Stimulated activated CD8-positive, alpha-beta memory T cell treated with anti-CD3 and anti-CD28 coated beads, Interleukin-4, amount 100 ng/mL, for 4 hours (primary cell): ENCODE measurements at places on chromosomes 3 and 15.

DNA sequence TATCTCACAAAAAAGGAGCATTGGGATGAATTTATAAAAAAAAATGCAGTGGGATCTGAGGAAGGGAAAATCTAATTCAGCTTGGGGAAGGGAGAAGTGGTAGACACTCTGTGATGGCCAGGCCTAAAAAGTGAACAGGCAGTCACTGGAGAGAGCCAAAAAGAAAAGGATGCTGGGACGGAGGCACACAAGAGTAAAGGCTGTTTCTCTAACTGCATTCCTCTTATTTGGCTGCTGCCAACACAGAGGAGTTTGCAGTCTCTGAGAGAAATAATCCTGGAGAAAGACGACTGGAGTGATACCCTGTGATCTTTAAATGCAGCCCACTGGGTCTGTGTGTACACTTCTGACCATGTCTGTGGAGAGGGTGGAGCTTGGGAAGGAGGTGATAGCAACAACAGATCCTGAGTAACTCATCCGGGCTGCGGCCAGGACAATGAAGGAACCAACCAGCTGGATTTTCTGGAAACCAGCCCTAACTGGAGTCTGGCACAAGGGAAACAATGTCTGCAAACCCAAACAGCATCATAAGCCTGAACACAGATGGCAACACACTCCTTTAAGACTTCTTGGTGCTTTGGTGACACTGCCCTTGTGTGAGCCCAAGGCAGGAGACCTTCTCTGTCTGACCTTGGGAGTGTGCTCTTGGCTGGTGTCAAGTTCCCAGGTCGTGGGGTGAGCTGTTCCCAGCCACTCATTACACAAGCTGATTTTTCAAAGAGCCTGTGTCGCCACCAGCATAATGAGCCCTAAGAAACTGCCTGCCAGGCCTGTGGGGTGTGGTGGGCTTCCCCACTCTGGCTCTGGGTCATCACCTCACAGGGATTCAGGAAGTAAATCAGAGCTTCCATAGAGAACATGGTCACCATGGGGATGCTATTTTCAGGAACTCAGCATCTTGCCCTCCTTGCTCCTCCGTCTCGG is 8.0 kb downstream of the FYCO1 start:
- no peak for DNase-seq

DNA sequence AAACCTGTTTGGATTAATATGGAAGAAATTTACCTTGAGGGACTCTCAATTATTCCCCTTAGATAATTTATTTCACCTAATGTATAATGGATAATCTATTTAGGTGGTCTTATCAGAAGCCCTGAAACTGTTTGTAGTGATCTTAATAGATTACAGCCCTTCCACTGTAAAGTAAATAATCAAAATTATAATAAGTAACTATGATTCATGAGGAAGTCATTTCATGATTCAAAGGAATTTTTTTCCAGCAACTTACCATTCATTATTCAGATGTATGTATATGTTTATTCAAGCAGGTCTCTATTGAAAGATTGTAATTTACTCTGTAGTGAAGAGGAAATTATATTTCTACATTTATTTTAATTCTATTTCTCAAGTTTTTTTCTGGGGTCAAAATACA is 250.6 kb upstream of the ROBO1 start:
- no peak for DNase-seq

- DNase-seq: no peak
These were observed 827 bp downstream of the PLCB2 start for GRCh38 chr15:40306908-40307307.

DNA sequence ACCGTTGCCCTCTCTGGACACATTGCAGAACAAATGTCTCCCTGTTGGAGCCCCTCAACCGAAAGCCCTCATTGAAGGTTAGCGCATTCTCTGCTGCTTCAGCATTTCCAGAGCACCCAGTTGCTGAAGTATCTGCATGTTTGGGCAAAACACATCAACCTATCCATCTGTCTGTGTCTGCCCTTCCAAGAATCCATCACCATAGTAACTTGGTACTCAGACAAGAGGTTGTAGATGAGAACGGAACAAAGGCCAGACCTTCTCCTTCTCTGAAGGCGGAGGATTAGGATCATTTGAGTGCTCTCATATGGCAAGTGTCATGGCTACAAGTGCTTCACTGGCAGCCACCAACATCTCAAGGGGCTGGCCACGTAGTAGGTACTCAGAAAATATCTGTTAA is 23.1 kb upstream of the RHO start:
- no peak for DNase-seq

DNA sequence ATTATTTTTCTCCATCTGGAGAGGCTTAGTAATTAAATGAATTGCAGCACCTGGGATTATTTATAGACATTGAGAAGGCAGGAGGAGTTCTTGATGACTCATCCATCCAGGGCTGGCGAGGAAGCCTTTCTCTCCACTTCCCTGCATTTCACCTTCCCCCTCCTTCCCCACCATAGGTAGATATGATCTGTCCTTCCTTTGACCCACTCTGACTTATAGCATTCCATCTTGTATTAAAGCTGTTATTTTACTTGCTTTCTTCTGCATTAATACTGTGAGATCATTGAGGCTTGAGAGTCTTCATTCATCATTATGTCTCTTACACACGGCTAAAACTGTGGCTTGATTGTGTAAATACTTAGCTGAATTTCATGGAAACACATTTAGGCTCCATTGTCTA is 288.8 kb downstream of the FEZF2 start:
- no peak for DNase-seq

GRCh38 chr15:45155739-45156138 is 25.9 kb downstream of the DUOX1 start:
- no peak for DNase-seq

GRCh38 chr3:147655236-147655635 is 246.1 kb downstream of the ZIC1 start:
- no peak for DNase-seq

GRCh38 chr3:98962951-98963350 is 61.5 kb upstream of the DCBLD2 start:
- no peak for DNase-seq

- no peak for DNase-seq
These were observed 115.7 kb upstream of the P2RY1 start for GRCh38 chr3:152719264-152719663.

DNA sequence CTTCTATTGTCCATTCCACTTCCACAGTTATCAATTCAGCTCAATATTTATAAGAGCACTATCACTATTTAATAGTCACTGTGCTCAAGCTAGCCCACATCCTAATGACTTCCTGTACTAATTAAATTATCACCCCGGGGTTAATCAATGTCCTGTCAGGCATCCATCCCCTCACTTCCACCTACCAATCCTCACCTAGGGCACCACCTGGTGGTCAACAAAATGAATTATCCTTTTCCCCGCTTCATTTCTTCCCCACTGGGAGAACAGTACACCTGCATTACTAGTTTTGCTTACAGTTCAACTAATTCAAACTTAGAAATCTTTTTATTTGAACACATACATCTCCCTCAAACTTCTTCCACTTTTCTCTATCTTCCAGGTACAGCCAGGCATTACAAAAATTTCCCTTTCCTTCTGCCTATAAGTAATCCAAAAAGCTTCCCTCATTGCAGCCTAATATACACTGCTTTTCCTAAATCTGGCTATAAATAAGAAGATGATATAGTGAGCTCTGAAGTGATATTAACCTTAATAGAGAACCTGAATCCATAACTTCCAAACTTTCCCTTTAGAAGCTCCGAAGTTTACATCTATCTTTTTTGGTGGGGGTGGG is 68.5 kb downstream of the TMCC1 start:
- DNase-seq: no peak

DNA sequence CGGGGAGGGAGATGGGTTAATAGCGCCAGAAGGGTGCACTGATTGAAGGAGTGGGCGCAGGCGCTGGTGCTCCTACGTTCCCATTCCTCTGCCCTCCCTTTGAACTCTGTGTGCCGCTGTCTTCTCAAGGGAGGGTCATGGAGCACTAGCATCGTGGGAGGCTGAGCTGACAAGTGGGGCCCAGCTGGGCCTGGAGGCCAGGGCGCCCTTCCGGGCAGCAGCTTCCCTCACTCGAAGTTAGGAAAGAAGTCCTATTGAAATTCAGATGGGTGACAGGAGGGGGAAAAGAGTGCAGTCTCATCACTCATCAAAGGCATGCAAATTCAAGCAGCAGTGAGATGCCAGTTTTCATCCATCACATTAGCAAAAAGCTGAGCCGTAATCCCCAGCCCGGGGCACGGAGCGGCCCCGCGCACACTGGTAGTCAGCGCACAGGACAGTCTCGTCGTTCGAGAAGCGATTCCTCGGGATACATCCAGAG is 128.2 kb downstream of the LRRK1 start:
- DNase-seq: no peak

DNA sequence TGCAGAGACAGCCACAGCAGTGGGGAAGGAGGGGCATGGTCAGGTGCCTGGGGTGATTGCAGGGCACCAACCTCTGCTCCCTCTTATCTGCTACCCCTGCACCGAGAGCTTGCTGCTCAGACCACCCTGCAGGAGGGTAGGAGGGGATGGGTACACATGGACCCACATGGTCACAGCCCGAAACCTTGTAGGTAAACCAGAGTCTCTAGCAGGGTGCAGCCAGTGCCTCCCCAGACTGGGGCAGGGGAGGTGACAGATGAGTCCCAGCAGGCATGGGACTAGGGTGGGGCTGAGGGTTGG is 49.2 kb downstream of the FAH start:
- DNase-seq: no peak

- DNase-seq: no peak
These were observed 23.1 kb upstream of the CD47 start for GRCh38 chr3:108113975-108114374.

DNA sequence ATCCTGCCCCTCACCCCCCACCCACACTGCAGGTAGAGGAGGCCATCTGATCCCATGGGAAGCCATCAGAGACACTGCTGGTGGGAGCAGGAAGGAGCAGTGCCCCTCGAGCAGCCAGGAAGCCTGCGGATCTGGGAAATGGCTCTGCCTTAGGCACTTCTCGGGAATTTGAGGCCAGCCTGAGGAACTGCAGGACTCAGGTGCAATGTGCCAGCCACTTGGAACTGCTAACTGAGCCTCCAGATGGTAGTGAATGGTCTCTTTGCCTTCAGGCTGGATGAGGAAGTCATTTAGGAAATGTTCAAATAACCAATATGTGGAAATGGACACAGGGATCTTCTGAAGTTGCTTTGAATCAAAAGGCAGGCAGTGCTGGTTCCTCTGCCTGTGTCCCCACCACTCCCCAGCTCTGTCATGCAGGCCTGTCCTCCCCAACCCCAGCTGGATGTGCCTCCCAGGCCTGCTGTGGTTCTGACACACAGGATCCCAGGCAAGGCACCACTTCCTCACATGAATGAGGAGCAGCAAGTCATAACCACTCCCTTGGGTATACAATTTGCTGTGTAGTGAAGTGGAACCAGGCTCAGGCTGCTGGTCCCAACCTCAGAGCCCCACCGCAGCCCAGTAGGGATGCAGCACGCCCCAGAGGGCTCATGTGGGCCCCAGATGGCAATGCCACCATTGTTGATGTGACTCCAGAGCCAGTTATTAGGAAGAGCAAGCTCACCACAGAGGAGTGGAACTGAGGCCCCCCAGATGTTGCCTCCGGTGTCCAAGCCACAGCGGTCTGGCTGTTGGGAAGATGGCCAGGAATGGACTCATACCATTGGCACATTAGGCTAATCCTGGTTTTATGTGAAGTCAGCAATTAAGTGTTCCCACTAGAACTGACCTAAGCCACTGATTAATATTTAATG is 46.5 kb upstream of the LIMD1 start:
- no peak for DNase-seq

- no peak for DNase-seq
These were observed 46.4 kb upstream of the EPHB1 start for GRCh38 chr3:134748698-134749097.

GRCh38 chr3:105518203-105518602 is 151.5 kb downstream of the ALCAM start:
- no peak for DNase-seq

DNA sequence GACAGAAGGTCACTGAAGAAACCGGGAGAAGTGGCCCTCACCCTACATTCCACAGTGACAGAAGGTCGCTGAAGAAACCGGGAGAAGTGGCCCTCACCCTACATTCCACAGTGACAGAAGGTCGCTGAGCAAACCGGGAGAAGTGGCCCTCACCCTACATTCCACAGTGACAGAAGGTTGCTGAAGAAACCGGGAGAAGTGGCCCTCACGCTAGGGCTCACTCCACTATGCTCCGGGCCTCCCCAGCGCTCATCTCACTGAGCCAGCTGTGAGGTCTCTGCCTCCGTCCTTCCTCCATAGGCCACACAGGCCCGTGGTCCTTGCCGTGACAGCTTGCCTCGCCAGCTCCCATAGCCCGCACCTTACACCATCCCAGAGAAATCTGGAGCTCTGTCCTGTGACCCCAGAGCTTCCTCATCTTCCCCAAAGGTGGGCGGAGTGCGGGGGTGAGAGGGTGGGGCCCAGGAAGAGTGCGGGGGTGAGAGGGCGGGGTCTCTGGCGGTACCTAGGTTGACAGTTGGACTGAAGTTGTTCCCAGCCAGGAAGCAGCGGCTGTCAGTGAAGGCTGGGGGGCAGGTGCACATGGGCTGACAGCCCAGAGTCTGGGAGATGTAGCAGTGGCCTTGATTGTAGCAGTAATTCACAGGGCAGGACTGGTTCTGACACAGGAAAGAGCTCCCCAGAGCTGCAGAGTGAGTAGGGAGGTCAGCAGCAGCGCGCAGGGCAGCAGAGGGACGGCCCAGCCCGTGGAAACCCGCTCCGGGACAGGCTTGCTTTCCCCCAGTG is 32.0 kb downstream of the MUC20 start:
- DNase-seq: no peak

- DNase-seq: peak; percentile 65
These were observed 74.8 kb downstream of the IL20RB start for GRCh38 chr3:137032465-137033120.

DNA sequence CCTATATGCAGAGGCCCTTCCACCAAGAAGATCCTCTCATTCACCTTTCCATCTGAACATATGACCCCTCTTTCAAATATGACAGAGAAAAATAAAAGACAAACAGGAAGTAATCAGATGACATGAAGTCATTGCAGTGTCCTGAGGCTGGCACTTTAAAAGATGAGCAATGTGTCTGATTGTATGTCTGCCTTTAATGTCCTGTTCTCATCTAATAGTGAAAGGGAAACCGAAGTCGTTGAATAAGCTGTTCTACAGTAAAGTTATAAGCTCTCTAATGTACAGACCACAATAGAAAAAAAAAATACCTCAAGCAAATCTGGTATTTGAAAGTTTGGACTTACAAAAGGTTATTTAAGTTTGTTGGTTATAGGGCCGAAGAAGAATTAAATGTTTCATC is 243.0 kb downstream of the CLSTN2 start:
- DNase-seq: no peak

DNA sequence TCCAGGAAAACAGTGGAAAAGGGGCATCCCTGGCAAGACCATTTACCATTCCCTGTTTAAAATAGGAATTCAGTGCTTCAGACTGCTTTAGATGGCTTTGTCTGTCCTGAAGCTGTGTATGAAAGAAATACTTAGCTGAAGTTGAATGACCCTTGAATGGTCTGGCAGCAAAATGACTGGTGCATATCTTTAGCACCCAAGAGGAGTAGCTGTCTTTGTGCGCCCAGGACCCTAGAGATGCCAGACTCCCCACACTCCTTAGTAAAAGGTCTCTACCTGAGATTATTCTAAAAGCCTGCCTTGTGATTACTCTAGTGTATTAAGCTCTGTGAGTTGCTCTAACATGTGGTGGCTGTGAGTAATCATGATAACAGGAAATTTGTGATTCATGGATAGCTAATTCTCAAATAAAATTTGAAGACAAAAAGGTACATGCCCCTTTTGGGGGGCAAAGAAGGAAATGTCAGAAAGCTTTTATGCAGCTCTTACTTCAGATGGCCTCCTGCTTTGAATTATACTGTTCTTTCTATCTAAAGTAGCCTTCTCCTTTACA is 3.2 kb downstream of the MAPKBP1 start:
- DNase-seq: no peak

- DNase-seq: no peak
These were observed 37.0 kb downstream of the GMNC start for GRCh38 chr3:190825386-190826016.

GRCh38 chr15:57525581-57525980 is 66.1 kb upstream of the MYZAP start:
- DNase-seq: no peak
